ENCODE measurements at places on chromosomes 2 and 18. TPM values are rescaled to one million over a fixed set of nuclear protein-coding genes. Genes with fewer than 3 reads are reported as not detected.

DNA sequence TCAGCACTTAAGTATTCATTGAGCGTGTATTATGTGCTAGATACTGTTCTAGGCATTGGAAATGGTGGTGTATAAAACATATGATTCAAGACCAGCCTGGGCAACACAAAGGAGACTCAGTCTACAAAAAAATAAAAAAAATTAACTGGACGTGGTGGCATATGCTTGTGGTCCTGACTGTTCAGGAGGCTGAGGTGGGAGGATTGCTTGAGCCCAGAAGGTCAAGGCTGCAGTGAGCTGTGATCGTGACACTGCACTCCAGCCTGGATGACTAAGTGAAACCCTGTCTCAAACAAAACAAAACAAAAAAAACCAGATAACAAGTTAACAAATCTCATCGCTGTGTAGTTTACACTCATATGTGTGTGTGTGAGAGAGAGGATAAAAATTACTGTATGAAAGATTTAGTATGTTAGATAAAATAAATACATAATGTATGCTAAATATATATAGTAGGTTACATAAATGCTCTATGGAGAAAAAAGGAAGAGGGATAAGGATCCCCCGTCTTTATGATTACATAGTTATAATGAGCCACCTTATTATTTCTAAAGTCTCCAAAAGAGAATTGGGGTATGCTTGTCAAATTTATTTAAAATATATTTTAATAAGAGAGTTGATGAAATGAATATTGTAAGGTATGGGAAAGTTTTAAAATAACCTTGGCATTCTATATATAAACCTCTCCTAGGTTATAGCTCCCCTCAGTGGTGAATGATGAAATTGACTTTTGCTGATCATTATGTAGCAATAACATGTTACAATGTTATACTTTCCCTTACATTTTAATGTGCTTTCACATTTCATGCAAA lies 69.2 kb downstream of the EHBP1 start:
- no peak for DNase-seq

Gene OTOS
- polyA plus RNA-seq: not detected

- DNase-seq: no peak
Measured at GRCh38 chr18:56789004-56789888, 138.1 kb downstream of the WDR7 start.

Gene NAB1
- polyA plus RNA-seq: 3.9 TPM

- no peak for DNase-seq
Measured at GRCh38 chr18:10228326-10228725, 226.1 kb upstream of the APCDD1 start.

DNA sequence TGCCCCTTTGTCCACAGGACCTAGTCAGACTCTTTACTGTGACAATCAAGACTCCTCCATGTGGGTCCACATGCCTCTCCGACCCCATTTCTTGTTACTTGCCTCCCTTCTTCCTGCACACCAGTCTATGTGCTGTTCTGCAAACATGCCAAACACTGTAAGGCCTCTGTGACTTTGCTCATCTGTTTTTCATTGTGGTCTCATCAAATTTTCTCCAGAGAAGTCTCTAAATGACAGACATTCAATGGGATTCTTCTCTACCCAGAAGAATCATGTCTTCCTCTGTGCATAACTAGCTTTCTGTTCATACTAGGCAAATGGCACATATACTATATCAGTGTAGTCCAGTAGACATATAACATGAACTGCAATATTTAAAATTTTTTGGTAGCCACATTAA lies 43.0 kb upstream of the KCNE4 start:
- DNase-seq: no peak

DNA sequence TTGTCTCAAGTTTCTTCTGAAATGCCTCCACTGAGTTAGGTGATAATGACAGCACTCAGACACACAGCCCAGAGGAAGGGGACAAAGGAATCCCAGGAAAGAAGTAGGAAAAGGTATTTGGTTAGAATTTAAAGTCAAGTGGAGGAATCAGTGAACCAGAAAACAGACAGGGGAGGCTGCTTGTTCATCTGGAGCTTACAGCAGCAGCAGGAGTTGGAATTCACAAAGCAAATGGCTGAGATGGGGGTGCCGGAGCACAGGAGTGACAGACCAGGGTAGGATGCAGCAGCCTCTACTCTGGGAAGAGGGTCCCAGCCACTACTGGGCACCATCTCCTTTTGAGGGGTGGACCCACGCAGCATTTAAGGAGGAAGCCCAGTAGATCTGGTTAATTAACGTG lies 104.8 kb downstream of the ST6GAL2 start:
- no peak for DNase-seq

GRCh38 chr18:22467760-22468553 lies 50.2 kb upstream of the CTAGE1 start:
- DNase-seq: no peak

DNA sequence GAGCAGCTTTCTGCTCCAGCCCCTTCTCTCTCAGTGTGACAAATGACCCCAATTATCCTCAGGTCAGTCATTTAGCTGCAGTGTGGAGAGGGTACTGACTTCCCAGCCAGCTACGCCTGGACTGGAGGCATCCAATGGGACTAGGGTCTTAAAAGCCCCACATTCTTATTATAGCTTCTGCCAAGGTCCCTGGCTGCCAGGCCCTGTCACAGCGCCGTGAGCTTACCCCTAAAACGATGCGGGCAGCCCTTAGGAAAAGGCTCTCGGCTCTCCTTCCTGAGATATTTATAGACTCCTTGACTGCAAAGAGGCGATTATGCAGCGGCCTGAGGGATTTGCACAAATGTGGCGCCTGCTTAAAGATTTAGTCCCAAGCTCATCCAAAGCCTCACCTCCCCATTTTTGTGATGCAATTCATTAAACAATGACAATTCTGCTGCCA lies 69.2 kb upstream of the EDAR start:
- no peak for DNase-seq

- DNase-seq: peak; percentile 17
Measured at GRCh38 chr18:10560452-10561045, 34.7 kb downstream of the NAPG start.

- DNase-seq: no peak
Measured at GRCh38 chr2:120369250-120369649, 23.3 kb downstream of the INHBB start.

- DNase-seq: no peak
Measured at GRCh38 chr2:194095359-194095758, 1561.7 kb upstream of the SLC39A10 start.

GRCh38 chr18:46324087-46324955 lies 220.1 kb downstream of the HAUS1 start:
- no peak for DNase-seq

- DNase-seq: peak; percentile 49
Measured at GRCh38 chr2:3575534-3576262, 638 bp downstream of the RPS7 start.

Gene GPR39
- polyA plus RNA-seq: not detected

Gene GALNT3
- polyA plus RNA-seq: 2.2 TPM

- DNase-seq: no peak
Measured at GRCh38 chr2:218015586-218016521, 13.1 kb upstream of the TNS1 start.

DNA sequence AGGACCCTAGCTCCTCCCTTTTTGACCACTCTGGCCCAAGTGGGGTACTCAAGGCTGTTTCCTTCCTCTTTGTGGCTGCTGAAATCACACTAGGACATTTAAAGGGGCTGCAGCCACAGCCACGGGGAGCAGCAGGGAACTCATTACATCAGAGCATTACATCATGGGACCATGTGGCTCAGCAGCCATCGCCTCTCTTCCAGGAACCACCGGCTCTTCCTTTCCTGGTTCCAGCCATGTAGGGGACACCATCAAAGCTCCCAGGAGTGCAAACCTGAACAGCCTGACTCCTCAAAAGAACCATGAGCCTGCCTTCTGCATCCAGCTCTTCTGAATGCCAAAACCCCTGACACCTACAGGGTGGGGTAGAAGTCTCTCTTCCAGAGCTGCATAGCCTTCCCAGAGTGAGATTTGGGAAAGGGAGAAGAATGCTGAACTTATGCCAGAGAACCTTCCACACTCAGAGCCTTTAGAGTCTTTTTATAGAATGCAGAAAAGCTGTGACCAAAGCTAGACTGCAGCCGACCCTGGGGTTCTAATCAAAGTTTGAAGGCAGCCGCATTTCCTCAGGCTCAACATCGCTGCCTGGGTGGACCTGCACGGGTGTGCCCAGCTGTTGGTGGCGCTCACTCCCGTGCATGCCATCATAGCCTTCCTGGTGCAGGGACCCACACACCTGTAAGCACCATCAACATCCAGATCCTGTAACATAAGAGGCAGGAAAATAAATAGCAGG lies 121.7 kb downstream of the KLHL29 start:
- DNase-seq: no peak

DNA sequence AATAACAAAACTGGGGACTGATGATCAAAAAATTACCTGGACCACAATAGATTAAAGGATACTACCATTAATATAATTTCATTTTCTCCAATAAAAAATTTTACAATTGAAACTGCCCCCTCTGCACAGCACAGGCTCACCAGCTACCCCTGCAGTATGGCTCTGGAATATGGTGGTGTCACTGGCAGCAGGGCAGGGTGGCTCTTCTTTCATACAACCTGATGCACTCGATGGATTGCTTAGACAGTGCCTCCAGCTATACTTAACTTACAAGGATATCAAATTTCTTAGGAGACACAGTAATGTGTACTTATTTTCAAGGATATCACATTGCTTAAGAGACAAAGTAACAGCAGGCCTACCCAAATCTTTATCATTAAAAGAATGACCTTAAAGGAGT lies 124.0 kb downstream of the PRELID3A start:
- DNase-seq: no peak

Gene M1AP
- 0.39 TPM for polyA plus RNA-seq

DNA sequence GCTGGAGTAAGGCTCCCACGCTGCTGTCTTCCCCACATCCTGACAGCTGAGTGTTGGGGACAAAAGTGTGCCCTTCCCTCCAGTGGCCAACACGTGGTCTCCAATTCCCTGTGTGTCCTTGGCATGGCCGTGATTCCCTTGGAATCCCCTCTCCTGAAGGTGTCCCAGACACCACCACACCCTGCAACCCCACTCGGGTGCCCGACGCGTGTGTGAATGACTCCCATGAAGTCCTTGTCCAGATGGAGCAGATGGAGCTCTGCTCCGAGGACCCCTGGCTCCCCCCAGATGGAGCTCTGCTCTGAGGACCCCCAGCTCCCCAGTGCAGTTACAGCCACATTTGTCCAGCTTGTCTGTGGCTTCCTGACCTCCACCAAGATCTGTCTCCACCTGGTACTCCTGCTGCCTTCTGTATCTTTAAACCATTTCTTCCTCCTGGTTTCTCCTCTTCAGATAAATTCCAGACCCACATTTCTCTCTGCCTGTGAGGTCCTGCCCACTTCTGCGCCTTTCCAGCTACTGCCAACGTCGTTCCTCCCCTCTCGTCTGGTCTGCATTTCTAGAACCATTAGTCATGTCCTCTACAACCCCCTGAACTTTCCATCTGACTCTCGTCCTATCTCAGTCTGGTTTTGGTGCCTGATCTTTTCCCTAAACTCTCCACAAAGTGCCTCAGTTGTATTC lies 86.8 kb upstream of the PXDN start:
- no peak for DNase-seq

GRCh38 chr2:151869291-151869690 lies 41.1 kb upstream of the ARL5A start:
- no peak for DNase-seq

DNA sequence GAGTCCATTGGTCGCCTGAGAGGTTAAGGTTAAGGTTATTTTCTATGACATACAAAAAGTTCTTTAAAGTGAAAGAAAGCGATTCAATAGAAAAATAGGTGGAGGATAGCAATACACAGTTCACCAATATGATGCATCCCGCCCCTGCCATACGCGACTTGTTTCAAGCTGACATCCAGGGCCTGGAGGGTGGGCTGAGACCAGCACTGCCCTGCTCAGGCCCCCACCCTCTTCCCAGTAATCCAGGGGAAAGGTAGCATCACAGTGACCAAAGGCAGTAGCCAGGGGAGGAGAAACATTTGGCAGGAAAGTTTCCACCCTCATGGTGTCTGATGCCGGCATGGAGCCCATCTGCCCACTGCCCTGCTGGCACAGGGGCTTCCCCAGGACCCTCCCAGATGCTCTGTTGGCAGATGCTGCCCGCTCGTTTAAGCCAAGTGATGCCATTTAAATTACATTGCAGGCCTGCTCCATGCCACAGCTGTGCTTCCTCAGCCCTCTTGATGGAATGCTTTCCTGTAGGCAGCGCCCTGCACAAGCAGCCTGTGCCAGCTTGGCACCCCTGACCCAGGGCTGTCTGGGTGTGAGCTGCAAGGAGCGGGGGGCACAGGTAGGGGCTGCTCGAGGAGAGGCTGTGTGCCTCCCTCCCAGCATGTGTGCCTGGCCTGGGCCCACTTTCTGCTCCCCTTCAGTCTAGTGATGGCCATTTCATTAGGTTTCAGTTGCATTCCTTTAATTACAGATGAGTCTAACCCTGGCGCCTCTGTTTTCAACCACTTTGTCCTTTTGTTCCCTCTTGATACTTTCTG lies 10.7 kb upstream of the ANO7 start:
- DNase-seq: no peak

GRCh38 chr2:102064679-102065674 lies 73.2 kb downstream of the IL1R2 start:
- DNase-seq: no peak

DNA sequence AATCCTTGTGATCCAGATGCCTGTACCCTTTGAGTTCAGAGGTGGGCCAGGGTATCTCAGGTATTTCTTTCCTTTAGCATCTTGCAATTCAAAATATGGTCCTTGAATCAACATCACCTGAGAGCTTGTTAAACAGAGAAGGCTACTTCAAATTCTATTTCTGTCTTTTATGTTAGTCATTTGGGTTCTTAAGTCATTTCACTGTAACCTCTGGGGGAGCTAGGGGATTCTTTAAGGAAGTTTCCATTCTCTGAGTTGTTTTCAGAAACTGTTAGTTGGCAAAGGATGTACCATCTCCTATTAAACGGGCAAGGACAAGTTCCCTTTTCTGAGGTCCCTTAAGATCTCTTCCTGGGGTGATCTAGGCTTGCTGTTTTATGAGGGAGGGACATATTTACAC lies 16.6 kb downstream of the CFLAR start:
- no peak for DNase-seq

DNA sequence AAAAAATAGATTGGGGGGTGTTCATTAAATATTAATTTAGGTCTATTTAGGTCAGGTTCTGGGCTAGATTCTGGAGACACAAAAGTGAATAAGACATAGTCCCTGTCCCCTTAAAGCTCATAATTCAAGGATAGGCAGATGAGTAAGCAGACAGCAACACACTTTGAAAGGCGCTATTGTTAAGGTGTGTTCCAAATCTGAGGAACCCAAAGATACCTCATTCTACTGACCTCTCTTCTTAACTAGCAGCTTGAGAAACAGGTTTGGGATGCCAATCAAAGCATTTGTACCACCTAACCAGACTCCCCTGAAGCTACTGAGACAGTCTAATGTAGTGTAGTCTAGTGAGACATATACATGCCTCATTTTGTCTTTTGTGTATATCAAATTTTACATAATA lies 34.8 kb downstream of the SEMA4F start:
- no peak for DNase-seq

- no peak for DNase-seq
Measured at GRCh38 chr2:11865805-11866204, 119.4 kb downstream of the LPIN1 start.

Gene FAM110C
- 0.15 TPM for polyA plus RNA-seq

GRCh38 chr2:143521396-143521795 lies 392.2 kb downstream of the ARHGAP15 start:
- no peak for DNase-seq

Gene MRO
- not detected for polyA plus RNA-seq

- DNase-seq: no peak
Measured at GRCh38 chr18:55314615-55315237, 273.3 kb downstream of the TCF4 start.

Gene MARCHF4
- not detected for polyA plus RNA-seq

Measured in CD8-positive, alpha-beta memory T cell (primary cell).